ENCODE measurements at places on chromosomes 6 and 20.

GRCh38 chr20:21719592-21720214 lies 14.2 kb downstream of the PAX1 start:
- DNase-seq, result no peak

DNA sequence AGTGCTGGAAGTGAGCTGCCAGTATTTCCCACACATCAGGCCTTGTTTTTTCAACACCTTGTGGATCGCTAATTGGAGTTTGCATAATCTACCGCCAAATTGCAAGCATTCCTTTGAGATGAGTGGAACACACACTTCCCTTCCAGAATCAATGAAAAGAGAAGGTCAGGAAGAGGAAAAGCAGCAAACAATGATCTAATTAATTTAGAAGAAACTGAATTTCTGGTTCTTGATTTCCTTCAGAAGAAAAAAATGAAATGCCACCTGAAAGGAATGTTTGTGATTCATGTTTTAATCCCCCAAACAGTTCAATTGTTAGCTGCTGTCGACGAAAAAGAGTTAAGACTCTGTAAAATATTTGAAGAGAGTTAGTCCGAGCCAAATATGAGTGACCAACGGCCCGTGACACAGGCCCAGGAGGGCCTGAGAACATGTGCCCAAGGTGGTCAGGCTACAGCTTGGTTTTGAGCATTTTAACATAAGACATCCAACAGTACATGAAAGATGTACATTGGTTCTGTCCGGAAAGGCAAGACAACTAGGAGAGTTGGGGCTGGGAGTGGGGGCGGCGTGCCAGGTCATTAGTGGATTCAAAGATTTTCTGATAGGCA lies 182.3 kb downstream of the MTFR2 start:
- no peak for DNase-seq

GRCh38 chr20:9053108-9053507 lies 15.8 kb upstream of the PLCB4 start:
- no peak for DNase-seq

GRCh38 chr6:34073540-34073939 lies 72.3 kb downstream of the GRM4 start:
- DNase-seq, result no peak

DNA sequence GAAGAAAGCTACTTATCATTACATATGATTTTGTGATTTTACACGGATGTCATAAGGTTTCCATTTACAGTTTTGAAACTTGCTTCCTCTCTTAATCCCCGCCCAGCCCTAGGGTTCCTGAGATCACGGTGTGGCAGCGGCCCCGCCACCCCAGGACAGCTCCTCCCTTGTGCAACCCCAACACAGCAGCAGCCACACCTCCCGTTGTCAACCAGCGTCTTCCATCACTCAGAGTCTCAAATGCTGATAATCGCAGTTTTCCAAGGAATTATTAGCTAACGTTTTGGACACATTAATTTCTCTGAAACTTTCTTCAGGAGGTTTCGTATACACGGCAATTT lies 204.8 kb downstream of the THBS2 start:
- no peak for DNase-seq

Measured in natural killer cell (primary cell).